ENCODE measurements at places on chromosomes 2 and 18. TPM values are rescaled to one million over a fixed set of nuclear protein-coding genes. Genes with fewer than 3 reads are reported as not detected.

GRCh38 chr2:145764631-145765030 is 1244.7 kb upstream of the ZEB2 start:
- H3K36me3 ChIP-seq = no peaks in the 10 kb centered on the region
- no peak for DNase-seq
- H3K4me3 ChIP-seq = no peak overlapping the region
- peaks cover 16% of the 10 kb centered on the region for H3K4me1 ChIP-seq
- no peaks in the 10 kb centered on the region for H3K27me3 ChIP-seq

DNA sequence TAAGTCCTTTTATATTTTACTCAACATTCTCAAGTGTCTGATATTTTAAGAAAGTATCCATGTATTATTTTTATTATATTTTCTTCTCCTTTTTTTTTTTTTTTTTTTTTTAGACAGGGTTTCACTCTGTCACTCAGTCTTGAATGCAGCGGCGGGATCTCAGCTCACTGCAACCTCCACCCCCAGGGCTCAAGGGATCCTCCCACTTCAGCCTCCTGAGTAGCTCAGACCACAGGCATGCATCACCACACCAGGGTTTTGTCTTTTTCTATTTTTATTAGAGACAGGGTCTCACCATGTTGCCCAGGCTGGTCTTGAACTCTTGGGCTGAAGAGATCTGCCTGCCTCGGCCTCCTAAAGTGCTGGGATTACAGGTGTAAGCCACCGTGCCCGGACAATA is 212.1 kb downstream of the TCF4 start:
- H3K4me3 ChIP-seq = no peak overlapping the region
- no peak for DNase-seq
- no peaks in the 10 kb centered on the region for H3K36me3 ChIP-seq
- H3K4me1 ChIP-seq = no peaks in the 10 kb centered on the region
- no peak overlapping the region for H3K27ac ChIP-seq

DNA sequence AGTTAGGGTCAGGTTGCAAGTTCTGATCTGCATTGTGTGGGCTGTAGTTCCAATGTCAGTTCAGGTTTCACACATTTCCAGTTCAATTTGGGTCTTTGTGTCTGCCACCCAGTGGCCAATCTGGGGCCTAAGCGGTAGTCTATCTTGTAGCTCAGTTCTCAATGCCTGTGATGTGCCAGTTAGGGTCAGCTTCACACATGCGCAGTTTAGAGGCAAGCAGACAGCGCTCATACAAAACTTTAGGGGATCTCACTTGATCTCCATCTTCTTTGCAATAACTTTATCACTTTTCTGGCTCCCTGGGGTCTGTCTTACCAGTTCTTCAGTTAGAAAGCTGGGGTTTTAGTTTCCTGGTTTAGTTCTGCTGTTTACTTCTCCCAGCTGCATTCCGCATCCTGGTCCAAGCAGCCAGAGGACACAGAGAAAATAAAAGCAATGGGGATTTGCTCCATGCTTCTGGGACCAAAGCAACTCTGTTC is 11.0 kb upstream of the ZNF24 start:
- H3K36me3 ChIP-seq = peaks cover 37% of the 10 kb centered on the region
- peak overlapping the region; percentile 55 for H3K4me3 ChIP-seq
- DNase-seq = peak; percentile 86
- H3K27ac ChIP-seq = no peak overlapping the region
- H3K27me3 ChIP-seq = no peaks in the 10 kb centered on the region

DNA sequence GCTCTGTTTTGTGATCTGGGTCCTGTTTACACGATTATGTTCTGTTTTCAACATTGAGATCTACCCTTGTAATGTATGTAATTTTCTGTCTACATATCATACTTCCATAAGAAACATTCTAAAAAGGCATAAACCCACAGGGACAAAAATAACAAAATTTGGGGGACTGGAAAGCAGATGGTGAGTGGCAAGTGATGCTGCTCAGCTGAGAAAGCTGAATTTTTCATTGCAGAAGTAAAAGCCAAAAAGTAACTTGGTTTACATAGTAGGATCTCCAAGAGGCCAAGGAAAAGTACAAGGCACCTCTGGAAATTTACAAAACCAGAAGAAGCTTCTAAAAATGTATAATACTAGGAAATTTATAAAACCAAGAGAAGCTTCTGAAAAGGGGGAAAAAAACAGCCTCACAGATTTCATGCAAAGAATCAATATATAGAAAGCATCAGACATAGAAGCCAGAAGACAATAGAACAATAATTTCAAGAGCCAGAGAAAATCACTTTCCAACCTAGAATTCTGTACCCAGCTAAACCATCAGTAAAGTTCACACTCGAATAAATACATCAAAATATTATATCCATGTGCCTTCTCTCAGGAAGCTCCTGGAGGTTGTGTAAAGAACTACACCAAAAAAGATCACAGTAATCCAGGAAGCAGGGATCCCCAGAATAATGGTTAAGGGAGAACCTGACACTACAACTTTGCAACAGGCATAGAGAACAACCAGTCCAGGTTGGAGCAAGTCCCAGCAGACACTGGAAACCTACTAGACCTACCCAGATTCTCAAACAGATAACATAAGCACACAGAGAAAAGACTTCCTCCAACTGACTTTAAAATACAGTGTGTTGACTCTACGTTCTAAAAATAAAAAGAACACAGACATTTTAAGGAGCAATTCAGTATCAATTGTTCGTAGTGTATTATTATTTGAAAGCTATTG is 401.7 kb upstream of the HS6ST1 start:
- no peaks in the 10 kb centered on the region for H3K4me1 ChIP-seq
- no peaks in the 10 kb centered on the region for H3K27me3 ChIP-seq
- no peaks in the 10 kb centered on the region for H3K36me3 ChIP-seq
- H3K4me3 ChIP-seq = no peak overlapping the region
- no peak overlapping the region for H3K27ac ChIP-seq
- no peak for DNase-seq

GRCh38 chr2:42063431-42064171 is 15.8 kb downstream of the PKDCC start:
- peaks cover 11% of the 10 kb centered on the region for H3K36me3 ChIP-seq
- DNase-seq = peak; percentile 68
- H3K27ac ChIP-seq = peak overlapping the region; percentile 20
- no peaks in the 10 kb centered on the region for H3K27me3 ChIP-seq
- H3K4me3 ChIP-seq = no peak overlapping the region

DNA sequence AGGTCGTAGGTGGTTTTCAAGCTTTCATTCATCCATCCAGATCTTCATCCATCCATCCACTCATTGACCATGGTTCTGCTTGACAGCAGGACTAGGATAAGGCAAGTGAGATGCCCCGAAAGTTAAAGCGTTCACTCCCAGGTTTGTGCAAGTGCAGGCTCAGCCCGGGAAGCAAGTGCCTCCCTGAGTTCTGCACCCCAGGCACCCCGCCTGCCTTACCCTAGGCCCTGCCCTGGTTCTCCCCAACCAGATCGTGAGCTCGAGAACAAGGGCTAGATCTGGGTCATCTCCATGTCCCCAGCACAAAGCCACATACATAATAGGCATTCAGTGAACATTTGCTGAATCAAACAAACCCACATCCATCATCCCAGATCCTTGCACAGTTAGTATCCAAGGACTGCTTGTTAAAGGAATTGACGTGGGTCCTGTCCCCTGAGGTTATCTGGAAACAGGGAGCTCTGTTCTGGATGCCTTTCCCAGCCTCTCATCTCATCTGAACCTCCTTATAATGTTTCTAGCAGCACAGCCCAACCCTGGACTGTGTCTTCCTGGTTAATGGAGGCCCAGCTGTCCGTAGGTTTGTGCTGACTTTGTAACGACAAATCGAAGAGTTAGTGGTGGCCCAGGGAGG is 116.1 kb upstream of the GPC1 start:
- H3K4me3 ChIP-seq = no peak overlapping the region
- DNase-seq = no peak
- no peaks in the 10 kb centered on the region for H3K27me3 ChIP-seq

DNA sequence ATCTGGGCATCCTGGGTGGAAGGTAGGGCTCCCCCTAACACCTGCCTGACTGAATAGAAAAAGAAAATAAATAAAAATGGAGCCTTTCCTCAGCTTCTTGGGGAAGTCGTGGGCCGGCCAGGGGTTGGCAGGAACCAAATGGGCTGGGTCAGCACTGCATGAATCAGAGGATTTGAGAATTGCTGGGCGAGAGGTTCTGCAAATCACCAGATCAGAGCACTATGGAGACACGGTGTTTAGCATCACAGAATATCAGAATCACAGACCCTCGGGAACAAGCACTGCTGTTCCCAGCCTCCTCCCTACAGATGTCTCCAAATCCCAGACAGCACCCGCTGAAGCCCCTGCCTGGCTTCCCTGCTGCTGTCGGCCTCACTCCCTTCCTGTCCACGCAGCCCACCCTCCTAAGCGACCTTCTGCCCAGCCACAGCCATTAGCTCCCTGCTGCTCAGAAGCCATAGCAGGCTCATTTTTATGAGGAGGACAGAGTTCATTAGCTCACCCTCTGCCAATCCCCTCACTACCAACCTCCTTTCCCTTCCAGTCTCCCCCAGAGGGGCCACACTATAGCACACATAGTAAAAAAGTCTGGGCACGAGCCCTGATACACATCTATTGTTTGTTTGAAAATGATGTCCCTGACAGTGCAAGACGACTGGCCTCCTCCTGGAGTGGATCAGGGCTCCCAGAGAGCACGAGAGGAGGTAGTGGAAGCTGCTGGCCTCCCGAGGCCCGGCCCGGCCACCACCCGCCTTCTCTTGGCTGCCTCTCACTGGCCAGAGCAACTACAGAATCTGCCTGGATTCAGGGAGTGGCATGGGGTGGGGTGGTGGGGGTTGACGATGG is 64.6 kb upstream of the TAF1B start:
- no peaks in the 10 kb centered on the region for H3K4me1 ChIP-seq
- peak; percentile 40 for DNase-seq
- no peak overlapping the region for H3K4me3 ChIP-seq
- no peaks in the 10 kb centered on the region for H3K36me3 ChIP-seq
- H3K27ac ChIP-seq = no peak overlapping the region

- DNase-seq = no peak
- H3K4me1 ChIP-seq = no peaks in the 10 kb centered on the region
- H3K36me3 ChIP-seq = no peaks in the 10 kb centered on the region
- H3K4me3 ChIP-seq = no peak overlapping the region
Observed at GRCh38 chr2:121904656-121905055, 149.2 kb downstream of the TSN start.

GRCh38 chr2:66633631-66634030 is 198.7 kb downstream of the MEIS1 start:
- H3K36me3 ChIP-seq = no peaks in the 10 kb centered on the region
- H3K4me3 ChIP-seq = no peak overlapping the region
- no peak overlapping the region for H3K27ac ChIP-seq
- H3K4me1 ChIP-seq = no peaks in the 10 kb centered on the region
- DNase-seq = no peak
- no peaks in the 10 kb centered on the region for H3K27me3 ChIP-seq

GRCh38 chr2:47112665-47113435 is 42.3 kb downstream of the STPG4 start:
- H3K4me1 ChIP-seq = no peaks in the 10 kb centered on the region
- H3K27ac ChIP-seq = no peak overlapping the region
- no peak for DNase-seq
- no peak overlapping the region for H3K4me3 ChIP-seq

DNA sequence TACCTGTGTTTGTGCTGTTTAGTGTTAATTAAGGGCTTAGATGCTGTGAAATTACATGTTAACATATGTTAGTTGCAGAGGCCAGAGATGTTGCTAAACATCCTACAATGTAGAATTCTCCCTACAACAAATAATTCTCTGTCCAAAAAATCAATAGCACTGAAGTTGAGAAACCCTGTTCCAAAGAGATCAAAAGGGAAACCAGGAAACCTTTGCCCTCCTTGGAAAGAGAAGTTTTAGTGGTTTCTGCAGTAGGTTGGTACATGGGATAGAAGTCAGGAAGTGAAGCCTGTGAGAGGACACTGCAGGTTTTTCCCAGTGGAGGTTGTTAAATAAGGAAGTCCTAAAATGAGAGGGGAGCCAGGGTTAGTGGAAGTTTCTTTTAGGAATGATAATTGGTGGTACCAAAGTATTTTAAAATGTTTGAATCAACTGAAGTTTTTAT is 6.3 kb upstream of the RMDN2 start:
- no peaks in the 10 kb centered on the region for H3K4me1 ChIP-seq
- H3K36me3 ChIP-seq = no peaks in the 10 kb centered on the region
- H3K4me3 ChIP-seq = no peak overlapping the region
- no peak for DNase-seq

GRCh38 chr2:164917296-164917903 is 37.9 kb downstream of the SLC38A11 start:
- no peak overlapping the region for H3K4me3 ChIP-seq
- H3K27me3 ChIP-seq = no peaks in the 10 kb centered on the region
- H3K27ac ChIP-seq = no peak overlapping the region

- no peaks in the 10 kb centered on the region for H3K27me3 ChIP-seq
- H3K27ac ChIP-seq = no peak overlapping the region
- peak; percentile 44 for DNase-seq
- H3K36me3 ChIP-seq = no peaks in the 10 kb centered on the region
Observed at GRCh38 chr18:79575891-79576685, 103.5 kb upstream of the CTDP1 start.

DNA sequence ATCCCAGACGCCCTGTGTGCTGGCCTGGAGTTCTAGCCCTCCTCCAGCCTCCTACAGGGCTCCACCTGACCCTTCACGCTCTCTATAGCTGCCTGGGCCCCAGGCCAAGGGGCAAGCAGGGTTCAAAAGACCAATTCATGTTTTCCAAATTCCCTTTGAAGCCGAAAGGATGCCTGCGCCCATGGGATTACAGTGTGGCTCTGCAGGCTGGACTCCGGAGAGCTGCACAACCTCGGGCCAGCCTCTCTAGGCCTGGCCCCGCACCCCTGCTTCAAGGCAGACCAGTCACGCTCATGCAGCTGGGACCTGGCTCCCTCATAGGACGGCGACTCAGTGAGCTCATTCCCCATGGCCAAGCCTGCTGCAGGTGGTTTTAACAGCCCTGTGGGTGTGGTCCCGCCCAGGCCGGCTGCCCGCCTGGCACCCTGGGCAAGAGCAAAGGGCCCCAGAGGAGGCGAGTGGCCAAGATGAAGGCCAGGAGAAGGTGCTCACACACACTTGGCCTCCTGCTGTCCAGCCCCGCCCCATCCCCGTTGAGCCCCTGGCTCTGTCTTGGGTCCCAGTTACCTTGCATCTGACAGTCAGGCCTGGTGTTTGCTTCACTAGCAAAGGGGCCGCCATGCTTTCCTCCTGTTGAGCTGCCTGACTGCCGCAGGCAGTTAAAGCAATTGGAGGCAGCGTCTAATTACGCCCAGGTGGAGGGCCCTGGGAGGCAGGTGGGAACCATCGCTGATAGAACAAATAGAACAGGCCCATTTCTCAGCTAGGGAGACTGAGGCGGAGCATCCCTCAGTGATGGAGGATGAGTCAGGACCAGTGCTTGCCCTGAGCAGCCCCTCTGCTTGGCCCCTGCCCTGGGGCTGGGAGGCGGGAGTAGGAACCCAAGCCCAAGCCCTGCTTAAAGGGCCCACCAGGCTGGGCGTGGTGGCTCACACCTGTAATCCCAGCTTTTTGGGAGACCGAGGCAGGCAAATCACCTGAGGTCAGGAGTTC is 56.9 kb downstream of the SMAD7 start:
- peak; percentile 54 for DNase-seq
- peaks cover 5% of the 10 kb centered on the region for H3K4me1 ChIP-seq
- H3K4me3 ChIP-seq = no peak overlapping the region
- H3K27ac ChIP-seq = peak overlapping the region; percentile 21
- H3K27me3 ChIP-seq = no peaks in the 10 kb centered on the region

Gene CCDC74A
- total RNA-seq = 17.3 TPM

Gene SLC8A1
- total RNA-seq = 4.3 TPM

Gene INHA
- 0.48 TPM for total RNA-seq

Gene CERS6
- total RNA-seq = 38.4 TPM

Gene FAM117B
- total RNA-seq = 34.0 TPM

Gene ABCG5
- total RNA-seq = not detected

Gene GALM
- 13.1 TPM for total RNA-seq

Gene C1QL2
- total RNA-seq = not detected

Gene PER2
- total RNA-seq = 34.7 TPM

Gene ASPRV1
- 0.84 TPM for total RNA-seq

Gene NEB
- 4.4 TPM for total RNA-seq

Gene THADA
- 35.0 TPM for total RNA-seq

Gene MROH2A
- total RNA-seq = not detected
